Immature natural killer cell (primary cell): ENCODE measurements at places on chromosomes 3 and 15.

DNA sequence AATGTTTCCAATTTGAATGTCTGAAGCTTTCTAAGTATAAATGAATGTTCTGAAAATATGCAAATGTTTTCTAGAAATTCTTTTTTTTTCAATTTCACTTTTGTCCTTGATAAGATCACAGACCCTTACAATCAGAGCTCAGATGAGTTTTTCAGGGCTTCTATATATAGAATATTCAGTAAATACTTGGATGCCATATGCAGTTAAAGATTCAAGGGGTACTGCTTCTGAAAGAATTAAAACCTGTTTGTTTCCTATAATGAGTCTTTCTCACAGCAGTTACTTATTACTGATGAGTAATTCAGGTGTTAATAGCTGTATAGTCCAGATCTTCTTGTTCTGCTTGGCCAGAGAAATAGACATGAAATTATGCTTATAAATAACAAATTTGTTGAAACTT, 812.6 kb downstream of the ZPLD1 start:
- DNase-seq = no peak

DNA sequence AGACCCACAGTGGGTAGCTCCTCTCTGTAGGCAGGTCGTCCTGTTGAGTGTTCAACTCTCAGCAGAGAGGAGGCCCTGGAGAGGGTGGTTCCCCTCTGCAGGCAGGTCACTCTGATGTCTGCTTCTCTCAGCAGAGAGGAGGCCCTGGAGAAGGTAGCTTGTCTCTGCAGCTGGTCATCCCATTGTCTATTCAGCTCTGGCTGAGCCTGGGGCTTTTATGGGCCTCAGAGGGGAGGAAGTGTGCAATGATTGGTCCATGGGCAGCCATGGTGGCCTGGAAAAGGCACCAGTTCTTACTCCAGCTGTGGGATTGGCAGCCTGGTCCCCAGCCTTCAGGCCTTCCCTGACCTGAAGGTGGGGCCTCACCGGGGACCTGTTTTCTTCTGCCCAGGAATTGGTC, 52.9 kb downstream of the PPCDC start:
- DNase-seq = no peak

DNA sequence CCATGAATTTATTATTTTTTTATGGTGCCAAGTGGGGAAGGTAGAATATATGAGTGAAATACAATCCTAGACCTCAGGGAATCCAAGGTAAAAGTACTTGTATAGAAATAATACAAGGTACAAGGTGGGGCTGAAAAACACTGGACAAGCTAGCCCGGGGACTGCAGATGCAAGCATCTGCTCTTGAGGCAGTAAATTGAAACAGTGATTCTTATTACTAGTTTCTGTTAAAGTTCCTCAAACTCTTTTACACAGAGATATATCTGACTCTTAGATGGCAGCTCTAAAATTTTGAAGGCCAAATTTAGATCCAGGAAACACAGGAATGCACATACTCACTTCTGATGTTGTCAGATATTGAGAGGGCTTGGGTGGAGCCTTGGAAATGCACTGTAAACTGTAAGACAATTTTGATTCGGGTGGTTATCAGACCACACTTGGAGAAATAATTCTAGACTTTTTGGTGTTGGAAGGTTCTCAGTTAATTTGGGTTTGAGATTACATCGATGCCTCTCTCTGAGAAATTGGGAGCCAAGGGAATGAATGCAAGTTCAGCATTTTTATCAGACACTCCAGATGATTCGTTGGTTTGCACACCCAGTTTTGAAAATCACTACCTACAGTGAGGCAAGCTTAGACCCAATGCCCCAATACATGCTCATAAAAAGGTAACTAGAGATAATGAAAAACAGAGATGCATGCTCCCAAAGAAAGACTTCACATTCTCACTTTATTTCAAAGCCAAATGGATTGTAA, 7.3 kb downstream of the TP63 start:
- no peak for DNase-seq

DNA sequence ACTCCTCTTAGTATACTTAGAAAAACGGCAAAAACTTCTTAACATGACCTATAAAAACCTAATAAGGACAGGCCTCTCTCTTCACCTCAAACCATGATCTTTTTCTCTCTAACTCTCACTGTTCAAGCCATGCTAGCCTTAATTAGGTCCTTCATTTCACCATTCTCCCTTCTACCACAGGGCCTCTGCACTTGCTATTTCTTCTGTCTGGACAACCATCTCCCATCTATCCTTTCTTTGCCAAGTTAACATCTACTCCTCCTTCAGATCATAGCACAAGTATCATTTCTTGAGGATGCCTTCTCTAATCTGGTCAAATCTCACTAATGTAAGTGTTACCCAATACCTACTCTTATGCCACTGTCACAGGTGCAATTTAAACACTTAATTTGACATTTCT, 39.1 kb downstream of the TMCC1 start:
- DNase-seq = no peak

- DNase-seq = no peak
Observed at GRCh38 chr3:138549179-138549977, 44.7 kb downstream of the CEP70 start.

- no peak for DNase-seq
Observed at GRCh38 chr3:152817400-152817799, 17.5 kb upstream of the P2RY1 start.

DNA sequence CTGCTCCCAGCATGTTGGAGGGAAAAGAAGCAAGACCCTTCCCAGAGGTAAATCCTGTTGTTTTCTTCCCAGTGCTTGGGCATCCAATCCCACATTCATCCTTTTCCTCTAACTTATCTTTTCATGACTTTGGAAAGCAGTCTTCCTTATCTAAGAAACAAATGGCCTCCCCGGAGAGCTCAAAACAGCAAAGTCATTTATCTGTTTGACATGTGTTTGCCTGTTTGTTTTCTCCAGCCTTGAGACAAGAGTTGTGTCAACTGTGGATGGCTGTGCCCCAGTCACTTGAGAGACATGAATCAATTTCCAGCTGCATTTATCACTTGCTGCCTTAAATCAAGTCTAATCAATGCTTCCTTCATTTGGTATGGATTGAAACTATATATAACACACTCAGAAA, 103.9 kb downstream of the SHQ1 start:
- no peak for DNase-seq
